ENCODE measurements at places on chromosomes 6 and 20.

- no peak for DNase-seq
Measured at GRCh38 chr6:140436023-140436811, 1061.8 kb upstream of the CITED2 start.

DNA sequence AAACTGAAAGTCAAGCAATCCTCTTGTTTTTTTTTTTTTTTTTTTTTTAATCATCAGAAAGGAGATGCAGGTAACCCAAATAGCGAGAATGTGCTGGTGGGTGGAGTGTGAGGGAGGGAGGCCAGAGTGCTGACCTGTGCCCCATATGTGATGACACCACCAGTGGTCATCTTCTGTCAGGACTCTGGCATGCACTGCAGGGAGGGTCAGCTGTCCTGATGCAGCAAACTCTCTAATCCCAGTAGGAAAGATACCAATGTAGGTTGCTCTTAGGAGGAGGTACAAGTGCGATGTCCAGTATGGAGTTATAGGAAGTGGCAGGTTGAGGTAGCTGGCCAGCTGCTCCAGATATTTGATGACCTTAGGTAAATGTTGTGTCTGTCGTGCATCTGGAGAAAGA, 2.8 kb upstream of the CST4 start:
- no peak for DNase-seq

GRCh38 chr6:5490501-5491069, 229.3 kb downstream of the FARS2 start:
- DNase-seq, result no peak

DNA sequence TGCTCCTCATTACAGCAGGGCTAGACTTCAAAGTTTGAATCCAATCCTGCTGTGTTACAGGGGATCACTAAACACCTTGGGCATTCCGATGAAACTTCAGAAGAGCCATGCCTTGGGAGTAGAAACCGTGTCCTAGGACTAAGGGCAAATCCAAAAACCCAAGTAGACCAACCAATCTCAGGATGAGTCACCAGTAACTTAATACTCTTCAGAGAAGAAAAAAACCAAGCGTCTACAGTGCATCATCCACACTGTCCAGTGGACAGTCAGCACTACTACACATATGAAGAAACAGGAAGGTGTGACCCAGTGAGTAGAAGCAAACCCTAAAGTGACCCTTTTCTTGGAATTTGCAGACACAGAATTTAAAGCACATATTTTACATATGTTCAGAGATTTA, 39.5 kb upstream of the VAPB start:
- no peak for DNase-seq

DNA sequence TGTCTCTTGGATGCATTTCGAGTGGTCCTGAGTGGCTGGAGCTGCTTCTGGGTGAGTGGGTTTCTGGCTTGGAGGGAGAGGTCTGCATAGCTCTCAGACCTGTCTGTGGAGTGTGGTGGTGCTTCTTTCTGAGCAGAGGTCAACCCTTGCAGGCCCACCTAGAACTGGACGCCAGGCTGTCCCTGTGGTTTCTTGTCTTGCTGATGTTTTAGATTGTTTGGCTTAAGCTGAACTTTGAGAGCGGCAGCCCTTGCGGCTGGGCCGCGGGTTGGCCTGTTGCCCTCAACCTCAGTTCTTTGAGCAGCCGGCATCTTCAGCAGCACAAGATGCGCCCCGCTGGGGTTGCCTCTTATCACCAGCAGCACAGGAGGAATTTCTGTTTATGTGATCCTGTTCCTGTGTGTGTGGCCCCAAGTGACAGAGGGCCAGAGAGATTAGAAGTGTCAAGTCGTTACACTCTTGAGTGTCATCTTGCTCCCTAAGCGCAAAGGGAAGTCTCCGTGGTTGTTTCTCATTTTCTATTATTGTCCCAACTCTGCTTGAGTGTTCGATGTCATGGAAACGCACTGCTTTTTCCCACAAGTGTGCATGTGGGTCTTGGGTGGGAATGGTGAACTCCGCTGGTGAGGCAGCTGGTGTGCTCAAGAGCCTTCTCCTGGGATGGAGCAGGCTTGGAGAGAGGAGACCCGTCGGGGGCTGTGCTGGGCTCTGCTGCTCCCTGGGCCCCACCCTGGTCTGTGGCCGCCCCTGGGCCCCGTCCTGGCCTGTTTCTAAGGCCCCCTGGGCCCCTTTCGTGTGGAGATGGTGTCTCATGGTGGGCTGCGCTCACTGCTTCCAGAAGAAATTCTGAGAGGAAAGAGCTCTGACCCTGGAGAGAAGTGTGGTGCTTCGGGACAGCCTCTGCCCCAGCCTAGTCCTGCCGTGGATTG, 20.1 kb upstream of the SLC22A1 start:
- DNase-seq, result no peak

DNA sequence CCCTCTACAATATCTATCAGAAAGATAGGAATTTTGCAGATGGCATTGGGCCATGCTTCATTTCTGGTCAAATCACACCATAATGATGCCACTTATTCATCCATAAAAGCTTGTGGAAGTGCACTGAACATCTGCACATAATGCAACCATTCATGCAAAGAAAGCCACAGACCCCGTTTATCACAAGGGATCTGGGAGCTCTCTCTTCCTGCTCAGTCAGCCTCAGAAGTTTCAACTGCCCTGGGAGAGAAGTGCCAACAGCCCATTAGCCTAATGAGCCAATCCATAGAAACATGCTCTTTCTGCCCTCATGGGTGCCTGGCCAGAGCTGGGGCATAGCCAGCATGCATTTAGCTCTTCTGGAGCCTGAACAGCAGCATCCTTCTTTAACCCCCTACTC, 85.8 kb downstream of the SLC35F1 start:
- no peak for DNase-seq

DNA sequence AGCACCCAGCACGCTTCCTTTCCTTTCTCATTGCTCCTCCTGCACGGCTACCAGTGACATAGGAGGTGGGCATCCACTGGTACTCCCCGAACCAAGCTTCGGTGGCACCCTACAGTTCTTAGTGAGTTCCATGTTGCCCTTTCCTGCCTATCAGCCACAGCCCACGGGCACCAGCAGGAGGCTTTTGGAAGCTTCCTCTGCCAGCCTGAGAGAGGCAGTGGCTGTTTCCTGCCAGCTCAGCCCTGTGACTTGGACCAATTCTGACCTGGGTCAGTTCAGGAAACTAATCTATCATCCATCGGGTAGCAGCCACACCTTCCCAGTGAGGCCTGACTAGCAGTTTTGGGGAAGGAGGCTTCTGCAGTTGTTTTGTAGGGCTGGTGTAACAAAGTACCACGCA, 176.4 kb upstream of the UST start:
- no peak for DNase-seq

DNA sequence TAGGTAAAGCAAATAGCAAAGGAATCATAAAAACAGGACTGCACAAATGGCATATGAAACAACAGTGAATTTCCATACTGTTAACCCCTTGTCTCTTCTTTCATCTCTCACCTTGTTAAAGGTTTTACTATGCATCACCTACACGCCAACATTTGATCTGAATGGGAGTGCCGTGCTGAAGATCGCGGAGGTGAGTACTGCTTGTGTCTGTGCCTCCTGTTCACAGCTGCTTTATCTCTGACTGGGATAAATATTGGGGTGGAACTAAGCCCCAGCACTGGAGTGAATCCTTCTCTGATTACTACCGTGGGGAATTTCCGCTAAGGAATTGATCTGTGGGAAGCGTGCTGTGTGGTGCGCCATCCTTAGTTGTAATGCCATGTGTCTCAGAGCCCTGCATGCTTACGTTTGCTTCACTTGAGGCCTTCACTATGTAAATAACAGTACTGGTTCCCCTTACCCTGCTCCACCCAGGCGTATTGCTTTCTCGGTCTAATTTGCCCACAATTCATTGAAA, 11.4 kb upstream of the PBOV1 start:
- DNase-seq, result no peak

GRCh38 chr6:2918936-2919335, 15.8 kb upstream of the SERPINB9 start:
- no peak for DNase-seq

DNA sequence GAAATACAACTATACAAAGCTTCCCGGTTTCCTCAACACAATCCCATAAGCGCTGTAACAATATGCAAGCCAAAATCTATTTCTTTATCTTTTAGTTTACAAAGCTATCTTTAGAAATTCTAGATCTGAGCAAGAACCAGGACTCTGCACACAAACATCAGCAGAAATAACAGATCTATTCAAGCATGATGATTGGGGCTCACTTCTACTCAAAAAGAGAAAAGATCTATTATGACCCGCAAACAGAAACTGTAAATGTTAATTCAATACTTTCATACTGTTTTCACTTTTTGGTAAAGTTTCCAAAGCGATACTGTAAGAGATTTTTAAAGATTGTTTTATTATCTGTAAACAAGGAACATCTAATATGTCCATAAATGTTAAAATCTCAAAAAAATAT, 86.6 kb downstream of the SESN1 start:
- no peak for DNase-seq

DNA sequence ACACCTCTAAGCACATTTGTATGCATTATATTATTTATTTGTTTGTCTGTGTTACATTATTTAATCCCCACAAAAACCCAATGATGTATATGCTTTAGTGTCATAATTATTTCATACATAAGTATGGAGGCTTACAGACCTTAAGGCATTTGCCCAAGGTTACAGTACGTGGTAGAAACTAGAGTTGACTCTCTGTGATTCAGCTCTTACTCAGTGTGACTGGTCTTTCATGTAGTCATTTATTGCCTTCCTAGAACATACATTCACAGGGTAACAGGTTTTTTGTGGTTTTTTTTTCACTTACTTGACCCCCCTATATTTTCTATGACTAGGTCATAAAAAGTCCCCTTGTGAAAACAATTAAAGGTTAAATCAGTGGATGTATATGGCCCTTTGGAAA, 566.8 kb downstream of the TFAP2A start:
- no peak for DNase-seq

- no peak for DNase-seq
Measured at GRCh38 chr20:16861708-16862107, 113.5 kb downstream of the OTOR start.

DNA sequence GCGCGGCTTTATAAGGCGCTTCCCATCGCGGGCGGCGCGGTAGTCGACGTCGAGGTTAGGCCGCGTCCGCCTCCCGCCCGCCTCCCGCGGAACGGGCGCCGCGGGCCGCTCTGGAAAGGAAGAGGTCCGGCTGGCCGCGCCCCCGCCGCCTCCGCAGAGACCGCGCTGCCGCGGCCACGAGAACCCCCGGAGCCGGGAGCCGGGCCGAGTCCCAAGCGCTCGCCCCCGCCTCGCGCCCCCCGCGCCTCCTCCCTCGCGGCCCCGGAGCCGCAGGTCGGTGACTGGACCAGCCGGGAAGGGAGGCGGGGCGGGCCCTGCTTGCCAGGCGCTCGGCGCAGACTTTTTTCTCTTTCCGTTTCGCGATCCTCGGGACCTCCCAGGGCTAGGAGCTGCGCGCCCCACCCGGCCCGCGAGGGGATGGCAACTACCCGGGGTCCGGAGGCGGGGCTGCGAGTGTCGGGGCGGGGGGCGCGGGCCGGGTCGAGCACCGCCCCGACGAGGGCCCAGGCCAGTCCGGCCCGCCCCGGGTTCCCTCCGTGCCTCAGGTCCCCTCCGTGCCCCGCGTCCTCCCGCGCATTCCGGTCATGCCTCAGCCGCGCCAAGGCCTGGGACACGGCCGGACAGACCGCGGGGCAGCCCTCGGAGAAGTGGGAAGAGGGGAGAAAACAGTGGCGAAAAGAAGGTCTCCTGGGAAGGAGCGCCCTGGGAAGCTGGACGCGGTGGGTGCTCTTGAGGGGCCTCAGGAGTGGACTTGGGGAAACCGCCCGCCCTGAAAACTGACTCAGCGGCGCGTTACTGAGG, 417 bp upstream of the PXDC1 start:
- DNase-seq, result no peak

- DNase-seq, result no peak
Measured at GRCh38 chr6:142926177-142926493, 18.8 kb downstream of the HIVEP2 start.

GRCh38 chr20:8943631-8944030, 125.3 kb upstream of the PLCB4 start:
- DNase-seq, result no peak

DNA sequence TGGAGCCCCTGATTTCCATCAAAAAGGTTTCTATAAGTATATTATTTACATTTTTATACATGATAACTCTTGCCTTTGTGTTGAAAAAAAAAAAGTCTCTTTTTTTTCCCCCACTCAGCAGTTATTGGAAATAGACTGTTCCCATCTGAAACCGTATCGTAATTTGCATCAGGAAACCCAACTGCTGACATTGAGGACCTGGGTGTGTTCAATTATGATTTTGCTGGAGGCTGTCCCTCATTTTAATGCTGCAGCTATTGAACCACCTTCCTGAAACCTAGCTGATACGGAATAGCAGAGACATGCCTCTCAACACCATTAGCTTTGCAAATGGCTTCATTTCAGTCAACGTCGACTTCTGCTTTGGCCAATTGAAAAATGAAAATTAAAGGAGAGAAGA, 98.9 kb downstream of the ZNF217 start:
- no peak for DNase-seq

DNA sequence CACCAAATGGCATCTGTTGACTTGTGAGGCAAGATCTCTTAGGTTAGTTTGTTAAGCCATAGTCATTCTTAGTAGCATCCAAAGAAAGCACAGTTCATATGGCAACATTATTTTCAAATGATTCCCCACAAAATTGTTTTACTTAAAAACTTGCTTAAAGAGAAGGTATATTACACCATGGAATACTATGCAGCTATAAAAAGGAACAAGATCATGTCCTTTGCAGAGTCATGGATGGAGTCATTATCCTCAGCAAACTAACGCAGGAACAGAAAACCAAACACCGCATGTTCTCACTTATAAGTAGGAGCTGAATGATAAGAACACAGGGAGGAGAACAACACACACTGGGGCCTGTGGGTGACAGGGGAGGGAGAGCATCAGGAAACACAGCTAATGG, 10.9 kb upstream of the DSE start:
- no peak for DNase-seq

DNA sequence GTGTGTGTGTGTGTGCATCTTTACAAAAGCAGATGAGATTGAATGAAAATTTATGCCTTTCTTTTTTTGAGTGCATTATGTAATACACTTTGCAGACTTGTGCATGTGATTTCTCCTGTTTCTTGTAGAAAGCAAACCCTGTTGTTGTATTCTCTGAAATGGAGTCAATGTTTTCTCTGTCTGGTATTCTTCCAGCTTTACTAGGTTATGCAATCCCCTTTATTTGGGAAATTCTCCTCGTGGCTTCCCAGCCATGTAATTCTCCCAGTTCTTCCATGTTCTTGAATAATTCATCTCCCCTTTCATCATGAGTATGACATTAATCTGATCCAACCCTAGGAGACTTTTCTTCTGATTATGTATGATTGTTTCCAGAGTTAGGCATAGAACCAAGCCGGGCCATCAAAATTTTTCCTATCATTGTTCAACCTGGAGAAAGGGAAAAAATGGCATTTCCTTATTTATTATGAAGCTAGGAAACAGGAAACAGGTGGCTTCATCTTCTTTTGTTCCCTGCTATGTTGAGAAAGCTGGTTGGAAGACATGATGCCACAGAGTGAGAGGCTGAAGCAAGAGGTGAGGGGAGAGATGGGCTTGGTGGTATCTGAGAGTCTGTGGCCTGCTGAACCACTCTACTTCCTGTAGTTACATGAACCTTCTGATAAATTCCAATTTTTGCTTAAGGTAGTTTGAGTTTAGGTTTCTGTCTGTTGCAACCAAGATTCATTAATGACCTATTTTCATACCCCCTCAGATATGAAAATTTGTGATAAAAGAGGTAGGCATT, 68.8 kb downstream of the PRL start:
- no peak for DNase-seq

GRCh38 chr6:36677753-36678487, 594 bp upstream of the CDKN1A start:
- DNase-seq, result no peak

All from stimulated activated CD4-positive, alpha-beta T cell treated with anti-CD3 and anti-CD28 coated beads, Interleukin-15, amount 100 ng/mL, for 1 hour (primary cell).